ENCODE measurements at places on chromosomes 2 and 18.
A peak's percentile ranks its signal among the peaks of the same experiment; 100 is the strongest.

DNA sequence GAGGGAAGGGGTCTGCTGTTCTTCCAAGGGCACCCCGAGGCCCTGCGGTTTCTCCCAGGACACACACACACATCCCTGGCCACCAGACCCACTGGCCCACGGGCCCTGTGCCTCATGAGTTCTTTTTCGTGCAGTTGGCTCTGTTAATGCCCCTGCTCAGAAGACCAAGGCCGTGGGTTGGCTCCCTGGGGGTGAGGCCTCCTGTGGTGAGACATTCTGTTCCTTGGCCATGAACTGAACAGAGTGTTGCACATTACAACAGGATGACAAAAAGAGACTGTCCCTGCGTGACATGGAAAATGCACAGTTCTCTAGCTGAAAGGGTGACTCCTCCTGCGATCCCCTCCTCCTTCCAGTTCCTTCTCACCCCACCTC is 30.7 kb downstream of the SH2D6 start:
- no peak for DNase-seq

DNA sequence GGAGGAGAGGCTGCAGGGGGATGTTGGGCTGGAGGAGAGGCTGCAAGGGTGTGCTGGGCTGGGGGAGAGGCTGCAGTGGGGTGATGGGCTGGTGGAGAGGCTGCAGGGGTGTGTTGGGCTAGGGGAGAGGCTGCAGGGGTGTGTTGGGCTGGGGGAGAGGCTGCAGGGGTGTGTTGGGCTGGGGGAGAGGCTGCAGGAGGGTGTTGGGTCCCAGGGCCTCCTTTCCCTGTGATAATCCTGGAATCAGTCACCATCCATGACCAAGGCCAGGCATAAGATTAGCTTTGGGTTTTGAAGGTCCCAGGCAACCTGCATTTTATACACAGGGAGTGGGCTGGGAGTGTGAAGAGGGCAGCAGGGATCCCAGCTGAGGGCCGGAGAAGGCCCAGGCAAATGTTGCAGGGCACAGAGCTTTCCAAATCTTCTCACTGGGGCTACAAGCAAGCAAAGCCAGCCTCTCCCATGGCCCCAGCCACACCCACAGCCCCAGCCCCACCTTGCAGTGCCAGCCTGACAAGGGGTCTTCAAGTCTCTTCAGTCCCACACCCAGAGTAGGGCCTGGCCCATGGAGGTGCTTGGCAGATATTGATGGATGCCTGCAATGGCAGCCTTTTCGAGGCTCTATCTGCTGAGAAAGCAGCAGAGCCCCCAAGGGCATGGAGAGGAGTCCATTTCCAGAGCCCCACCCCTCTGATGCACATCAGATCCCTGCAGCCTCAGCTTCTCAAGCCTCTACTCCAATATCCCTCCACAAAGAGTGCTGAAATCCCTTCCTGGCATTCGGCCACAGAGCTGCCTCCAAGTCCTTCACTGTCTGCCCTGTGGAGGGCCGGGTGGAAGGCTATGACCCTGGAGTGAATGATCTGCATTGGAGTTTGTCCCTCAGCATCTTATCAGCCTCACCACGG is 50.3 kb upstream of the GLI2 start:
- no peak for DNase-seq

DNA sequence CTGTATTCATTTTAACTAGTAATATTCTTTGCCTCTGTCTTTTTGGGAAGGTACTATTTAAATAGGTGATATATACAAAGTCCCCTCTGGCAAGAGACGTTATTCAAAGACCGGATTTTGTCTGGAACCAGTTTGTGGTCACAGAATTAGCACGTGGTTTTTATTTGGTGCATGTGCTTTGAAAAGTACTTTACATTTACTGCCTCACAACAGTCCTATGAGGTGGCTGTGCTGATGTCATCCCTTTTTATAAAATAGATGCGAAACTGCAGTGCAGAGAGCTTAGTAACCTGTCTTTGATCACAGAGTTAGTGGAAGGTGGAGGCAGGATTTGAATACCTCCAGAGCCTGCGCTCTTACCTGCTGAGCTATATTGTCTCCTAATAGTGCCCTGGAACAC is 4.0 kb downstream of the LPIN1 start:
- DNase-seq: no peak

DNA sequence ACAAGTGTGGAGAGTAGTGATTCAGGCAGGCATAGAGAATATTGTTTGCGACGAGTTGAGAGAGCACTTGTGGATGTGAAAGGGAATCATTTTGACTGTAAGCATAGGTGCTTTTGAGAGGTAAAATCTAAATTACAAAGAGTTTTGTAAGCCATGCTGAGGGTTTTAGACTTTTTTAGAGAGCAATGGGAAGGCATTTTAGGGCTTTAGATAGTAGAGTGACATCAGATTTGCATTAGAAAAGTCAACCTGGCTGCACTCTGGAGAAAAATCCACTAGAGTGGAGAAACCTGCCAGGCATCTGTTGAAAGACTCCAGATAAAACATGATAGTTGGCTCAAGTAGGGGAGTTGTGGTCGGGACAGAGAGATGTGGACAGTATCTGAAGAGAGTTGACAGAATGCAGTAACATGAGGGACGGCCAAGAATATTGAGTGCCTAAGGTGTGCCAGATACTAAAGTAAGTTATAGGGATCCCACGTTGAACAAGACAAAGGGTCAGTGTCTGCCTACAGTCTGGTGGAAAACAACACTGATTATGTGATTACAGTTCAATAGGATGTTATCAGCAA is 91.7 kb upstream of the MYO3B start:
- DNase-seq: no peak

- peak; percentile 74 for DNase-seq
Observed at GRCh38 chr2:143513081-143513480, 383.9 kb downstream of the ARHGAP15 start.

- no peak for DNase-seq
Observed at GRCh38 chr2:110800611-110801402, 68.4 kb downstream of the ACOXL start.

- no peak for DNase-seq
Observed at GRCh38 chr2:141380008-141380979, 750.5 kb downstream of the LRP1B start.

DNA sequence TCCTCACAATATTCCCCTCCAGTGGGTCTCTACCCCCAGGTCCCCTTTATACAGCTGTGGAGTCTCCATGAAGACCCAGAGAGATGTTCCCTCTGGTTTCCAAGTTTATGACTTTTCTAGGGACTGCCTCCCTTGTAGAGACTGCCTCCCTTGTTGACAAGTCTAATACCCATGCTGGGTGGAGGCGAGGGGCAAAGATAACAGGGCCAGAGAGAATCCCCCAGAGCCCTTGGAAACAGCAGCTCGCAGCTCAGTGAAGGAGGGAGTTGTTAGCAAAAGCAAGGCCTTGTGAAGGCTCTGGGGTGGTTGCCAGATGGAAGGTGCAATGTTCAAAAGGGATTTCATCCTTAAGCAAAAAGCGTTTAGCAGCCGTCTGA is 75.0 kb upstream of the GATA6 start:
- DNase-seq: no peak

DNA sequence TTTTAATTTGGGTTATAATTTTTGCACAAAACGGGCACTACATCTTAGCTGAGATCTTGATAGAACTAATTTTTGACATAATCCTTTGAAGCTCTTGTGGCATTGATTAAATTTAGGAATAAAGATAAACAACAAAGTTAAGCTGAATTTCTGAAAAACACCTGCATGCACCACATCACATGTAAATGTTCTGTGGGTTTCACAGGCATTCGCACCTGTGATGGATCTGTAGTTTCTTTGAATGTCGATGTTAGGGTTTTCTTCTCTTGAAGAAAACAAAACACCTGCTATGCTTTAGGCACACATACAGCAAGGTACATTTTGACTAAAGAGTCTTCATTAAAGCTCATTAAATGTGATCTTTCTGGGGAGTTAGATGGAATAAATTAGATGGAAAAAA is 60.3 kb downstream of the RPIA start:
- DNase-seq: no peak

DNA sequence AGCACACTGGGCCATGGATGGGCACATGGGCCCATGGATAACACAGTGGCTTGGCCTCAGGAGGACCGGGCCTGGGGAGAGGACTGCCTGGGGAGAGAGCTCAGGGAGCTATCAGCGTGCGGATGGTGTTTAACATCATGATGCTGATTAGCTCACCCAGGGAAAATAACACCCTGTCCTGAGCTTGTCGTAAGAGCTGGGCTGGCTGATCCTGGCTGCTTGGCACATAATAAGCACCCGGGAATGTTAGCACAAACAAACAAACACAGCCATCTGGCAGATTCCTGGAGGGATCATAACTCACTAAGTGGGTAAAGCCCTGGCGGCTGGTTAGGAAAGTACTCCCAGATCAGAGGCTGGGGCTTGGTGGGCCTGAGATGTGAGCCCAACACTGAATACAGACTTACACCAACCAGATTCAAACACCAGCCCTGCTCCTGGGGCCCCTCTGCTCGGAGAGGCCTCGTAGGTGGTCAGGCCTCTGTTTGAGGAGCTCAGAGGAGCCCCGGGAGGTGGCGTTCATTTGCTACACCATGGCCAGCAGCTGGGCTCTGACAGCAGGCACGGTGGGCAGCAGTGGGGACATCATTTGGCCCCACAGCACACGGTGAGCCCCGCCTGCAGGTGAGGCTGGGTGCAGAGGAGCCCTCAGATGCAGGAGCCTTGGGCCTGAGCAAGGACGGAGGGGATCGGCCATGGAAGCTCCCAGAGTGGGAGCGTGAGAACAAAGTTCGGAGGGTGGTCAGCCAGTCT is 193.4 kb upstream of the HDAC4 start:
- no peak for DNase-seq

GRCh38 chr2:101341421-101341820 is 32.9 kb upstream of the RNF149 start:
- DNase-seq: no peak

DNA sequence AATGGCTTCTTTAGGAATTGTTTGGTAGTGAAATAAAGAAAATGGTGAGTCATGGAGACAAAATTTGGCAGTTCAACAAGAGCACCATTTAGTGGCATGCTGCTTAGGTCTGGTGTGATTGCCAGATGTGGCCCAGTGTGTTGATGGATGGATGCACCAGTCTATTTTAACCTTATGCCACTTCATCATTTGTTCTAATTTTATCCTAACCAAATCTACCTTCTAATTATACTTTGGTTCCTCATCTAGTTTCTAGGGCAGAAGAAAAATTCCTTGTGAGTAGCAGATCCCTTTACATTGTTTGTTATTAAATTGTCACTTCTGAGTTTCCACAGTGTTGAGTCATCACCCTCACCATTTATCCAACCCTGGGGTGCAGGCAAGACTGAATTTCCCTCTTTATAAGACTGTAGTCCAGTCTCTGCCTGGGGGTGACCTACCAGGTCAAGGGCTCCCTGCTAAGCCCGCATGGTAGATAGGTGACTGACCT is 32.5 kb downstream of the NABP1 start:
- DNase-seq: peak; percentile 61

DNA sequence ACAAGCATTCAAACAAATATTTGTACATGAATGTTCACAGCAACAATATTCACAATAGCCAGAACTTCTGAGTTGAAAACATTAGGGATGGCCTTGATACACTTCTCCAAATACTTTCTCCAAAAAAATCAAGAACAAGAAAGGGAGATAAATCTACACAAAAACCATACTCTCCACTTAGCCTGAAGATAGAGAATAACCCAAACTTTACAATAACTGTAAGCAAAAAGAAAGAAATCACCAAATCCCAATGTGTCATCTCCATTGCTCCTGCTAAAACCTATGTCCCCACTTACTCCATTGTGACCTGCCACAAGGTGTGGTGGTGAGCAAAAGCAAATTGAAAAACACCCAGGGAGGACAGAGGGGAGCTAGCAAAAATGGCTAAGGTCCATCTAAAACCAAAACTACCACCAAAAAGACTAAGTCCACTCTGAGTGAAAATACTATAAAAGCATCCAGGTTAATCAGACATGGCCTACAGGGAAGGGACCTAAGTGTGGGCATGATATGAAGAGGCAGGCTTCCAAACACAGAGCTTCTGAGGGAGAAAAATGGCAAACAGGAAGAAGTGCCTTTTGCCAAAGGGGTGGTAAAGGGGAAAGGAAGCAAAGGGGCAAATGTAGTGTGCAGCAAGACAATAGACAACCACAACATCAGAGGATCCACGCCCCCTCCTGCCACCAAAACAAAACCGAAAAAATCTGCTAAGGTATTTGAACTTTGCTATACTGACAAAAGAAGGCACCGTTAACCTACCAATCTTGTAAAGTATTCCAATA is 56.1 kb downstream of the NBAS start:
- no peak for DNase-seq

DNA sequence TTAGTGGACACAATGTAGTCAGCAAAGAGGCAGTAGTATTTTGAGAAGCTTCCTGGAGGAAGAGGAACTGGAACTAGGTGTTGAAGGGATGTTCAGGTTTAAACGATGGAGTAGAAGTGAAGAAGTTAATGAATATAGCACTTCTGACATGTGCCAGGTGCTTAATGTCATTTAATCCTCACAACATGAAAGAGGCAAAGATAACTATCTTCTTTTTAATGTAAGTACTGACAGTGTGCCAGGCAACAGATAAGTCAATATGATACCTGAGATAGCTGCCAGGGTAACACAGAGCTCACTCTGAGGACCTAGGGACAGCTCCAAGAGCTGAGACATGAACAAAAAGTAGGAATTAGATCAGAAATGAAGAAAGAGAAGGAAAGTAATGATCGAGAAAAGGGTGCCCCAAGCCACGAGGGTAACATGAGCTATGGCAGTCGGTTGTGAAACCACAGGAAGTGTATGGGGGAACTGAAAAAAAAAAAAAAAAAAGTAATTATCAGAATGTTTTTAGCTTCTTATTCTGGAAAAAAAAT is 140.7 kb downstream of the RNF144A start:
- no peak for DNase-seq

DNA sequence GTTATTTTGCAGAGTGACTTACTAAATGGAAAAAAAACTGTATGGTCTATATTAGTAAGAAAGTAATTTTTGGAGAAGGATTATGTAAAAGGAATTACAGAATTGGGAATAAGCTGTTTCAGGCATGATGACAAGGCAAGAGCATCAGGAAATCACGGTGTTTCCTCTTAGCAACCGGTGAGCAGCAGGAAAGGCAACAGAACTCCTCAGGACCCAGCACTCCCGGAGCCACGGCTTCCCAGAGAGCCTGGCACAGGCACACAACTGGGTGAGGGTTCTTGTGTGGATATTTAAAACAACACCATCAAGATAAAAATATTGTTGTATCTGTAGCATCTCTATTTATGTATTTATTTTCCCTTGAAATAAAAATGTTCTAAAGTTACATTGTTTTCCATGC is 34.4 kb downstream of the CYP27C1 start:
- no peak for DNase-seq

DNA sequence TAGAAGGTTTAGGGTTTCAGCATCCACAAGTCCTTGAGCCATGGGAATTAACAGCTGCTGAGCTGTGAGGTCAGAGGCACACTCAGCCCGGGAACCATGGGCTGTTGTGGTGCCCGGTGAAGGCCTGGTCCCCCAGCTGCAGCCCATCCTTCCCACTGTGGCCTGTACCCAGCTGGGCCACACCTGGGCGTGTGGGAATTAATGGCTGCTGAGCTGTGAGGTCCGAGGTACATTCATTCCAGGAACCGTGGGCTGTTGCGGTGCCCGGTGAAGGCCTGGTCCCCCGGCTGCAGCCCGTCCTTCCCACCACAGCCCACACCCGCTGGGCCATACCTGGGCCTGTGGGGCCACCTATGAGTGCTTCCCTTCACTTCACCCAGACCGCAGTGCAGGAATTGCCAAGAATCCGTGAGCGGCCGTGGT is 25.2 kb downstream of the TMEM18 start:
- no peak for DNase-seq
